ENCODE measurements at places on chromosomes 2 and 18.
A peak's percentile ranks its signal among the peaks of the same experiment; 100 is the strongest.

GRCh38 chr2:46704593-46704992 lies 211.0 kb downstream of the MCFD2 start:
- no peak for DNase-seq

GRCh38 chr2:210198326-210198725 lies 26.9 kb downstream of the ACADL start:
- no peak for DNase-seq

DNA sequence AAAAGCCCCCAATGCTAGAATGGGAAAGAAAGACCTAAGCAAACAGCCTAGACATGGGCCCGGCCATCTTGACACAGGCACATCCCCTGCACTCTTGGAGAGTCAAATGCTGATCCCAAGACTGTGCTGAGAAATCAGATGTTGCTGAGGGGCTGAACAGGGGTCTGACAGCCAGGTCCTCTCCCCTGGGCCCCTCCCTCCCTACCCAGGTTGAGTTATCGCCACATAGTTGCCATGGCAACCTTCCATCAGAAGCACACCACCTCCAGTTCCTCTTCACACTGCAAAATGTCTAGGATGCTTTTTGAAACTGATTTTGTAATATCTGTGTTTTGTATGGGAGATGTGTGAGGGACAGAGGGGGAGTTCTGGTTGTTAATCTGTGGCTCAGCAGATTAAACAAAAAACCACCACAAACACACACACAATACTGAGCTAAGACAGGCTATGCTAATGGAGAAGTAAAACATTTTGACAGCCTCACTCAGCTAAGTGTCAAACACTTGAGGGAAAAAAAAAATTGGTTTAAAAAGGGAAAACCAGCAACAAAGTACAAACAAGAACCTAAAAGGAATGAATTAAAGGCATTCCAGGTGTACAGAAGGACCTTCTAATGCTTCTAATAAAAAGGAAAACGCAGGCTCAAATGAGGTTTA lies 88.2 kb downstream of the TMEM163 start:
- no peak for DNase-seq

GRCh38 chr18:47928466-47928865 lies 2.0 kb downstream of the SMAD2 start:
- DNase-seq = no peak

GRCh38 chr18:58315041-58315440 lies 271.0 kb downstream of the NEDD4L start:
- no peak for DNase-seq

DNA sequence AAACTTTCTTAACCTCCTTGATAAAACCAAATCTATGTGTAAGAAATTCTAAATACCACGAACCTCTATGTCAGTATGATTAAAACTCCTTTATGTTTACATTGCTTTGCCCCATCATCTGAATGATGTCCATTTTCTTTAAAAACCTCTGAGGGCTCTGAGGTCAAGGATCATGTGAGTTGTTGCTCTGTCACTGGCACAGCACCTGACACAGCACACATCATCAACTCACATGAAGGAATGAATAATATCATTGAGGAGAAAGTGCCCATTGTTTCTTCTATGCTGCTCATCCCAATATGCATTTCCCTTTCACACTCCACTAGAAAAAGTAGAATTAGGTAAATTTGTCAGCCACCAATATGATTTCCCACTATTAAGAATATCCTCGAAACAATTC lies 1178.7 kb upstream of the NRXN1 start:
- no peak for DNase-seq

DNA sequence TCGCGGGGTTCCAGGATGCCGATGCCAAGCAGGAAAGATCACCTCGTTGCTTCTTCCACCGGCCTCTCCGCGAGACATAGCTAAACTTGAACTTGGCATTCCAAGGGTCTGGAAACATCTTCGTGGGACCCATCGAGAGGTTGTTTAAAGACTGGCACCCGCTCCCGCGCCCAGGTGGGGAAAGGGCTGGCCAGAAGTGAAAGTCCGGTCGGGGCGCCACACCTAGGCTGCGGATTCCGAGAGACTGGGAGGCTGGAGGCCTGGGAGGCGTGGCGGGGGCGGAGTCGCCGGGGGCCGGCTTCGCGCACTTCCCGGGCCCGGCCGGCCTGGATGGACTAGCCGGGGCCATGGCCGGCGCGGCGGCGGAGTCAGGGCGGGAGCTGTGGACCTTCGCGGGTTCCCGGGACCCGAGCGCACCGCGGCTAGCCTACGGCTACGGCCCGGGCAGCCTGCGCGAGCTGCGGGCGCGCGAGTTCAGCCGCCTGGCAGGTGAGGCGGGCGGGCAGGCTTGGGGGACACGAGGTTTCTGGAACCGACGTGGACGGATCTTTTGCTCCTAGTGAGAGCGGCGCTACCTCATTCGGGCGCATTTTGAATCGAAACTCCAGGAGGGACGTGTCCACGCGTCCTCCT lies at the start of gene MOCOS:
MOCOS (plus strand) TSS at position 305 of the 633 bp plus-strand sequence; CDS start at position 348, 43 bp downstream.
- no peak for DNase-seq

GRCh38 chr2:64330281-64331113 lies 123.5 kb upstream of the LGALSL start:
- peak; percentile 69 for DNase-seq

DNA sequence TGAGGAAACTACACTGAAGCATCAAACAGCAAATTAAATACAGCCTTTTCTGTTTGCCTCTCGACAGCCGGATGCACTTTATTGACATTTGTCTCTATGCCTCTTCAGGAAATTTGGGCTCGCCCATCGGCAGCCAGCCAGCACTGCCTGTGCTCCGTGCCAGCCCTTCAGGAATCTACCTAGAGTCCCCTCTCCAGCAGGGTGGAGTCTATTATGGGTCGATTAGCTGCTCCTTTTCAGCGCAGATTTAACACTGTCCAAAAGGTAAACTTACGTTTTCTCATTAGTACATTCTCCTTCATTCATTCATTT lies 91.5 kb downstream of the MYCN start:
- no peak for DNase-seq

- DNase-seq = no peak
Observed at GRCh38 chr2:167135706-167136105, 247.4 kb downstream of the XIRP2 start.

GRCh38 chr2:152042636-152043615 lies 55.9 kb downstream of the CACNB4 start:
- DNase-seq = no peak

- DNase-seq = no peak
Observed at GRCh38 chr2:43274055-43274454, 47.6 kb upstream of the ZFP36L2 start.

DNA sequence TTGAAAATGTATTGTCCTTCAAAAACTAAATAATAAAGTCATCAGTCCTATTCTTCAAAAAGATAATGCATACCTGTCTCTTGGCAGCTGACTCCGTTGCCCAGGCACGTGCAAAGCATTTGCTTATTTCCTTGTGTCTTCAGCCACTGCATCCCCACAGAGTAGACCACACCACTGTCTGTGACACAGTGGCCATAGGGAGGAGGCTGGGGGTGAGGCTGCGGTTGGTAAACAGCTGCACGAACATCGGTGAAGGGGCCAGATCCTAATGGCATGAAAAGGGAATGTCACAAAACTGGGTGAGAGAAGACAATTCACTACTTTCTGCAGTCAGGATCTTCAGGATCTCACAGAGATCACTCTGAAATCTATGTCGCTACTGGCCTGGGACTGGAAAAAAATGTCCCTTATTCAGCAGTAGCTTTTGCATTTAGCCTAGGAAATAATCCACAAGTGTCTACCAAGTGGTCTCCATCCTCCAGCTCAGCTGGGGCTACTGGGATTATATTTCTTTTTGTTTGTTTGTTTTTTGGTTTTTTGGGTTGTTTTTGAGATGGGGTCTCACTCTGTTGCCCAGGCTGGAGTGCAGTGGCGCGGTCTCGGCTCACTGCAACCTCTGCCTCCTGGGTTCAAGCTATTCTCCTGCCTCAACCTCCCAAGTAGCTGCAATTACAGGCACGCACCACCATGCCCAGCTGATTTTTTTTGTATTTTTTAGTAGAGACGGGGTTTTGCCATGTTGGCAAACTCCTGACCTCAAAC lies 10.7 kb downstream of the FN1 start:
- no peak for DNase-seq

GRCh38 chr18:68520406-68521075 lies 194.4 kb downstream of the TMX3 start:
- no peak for DNase-seq

DNA sequence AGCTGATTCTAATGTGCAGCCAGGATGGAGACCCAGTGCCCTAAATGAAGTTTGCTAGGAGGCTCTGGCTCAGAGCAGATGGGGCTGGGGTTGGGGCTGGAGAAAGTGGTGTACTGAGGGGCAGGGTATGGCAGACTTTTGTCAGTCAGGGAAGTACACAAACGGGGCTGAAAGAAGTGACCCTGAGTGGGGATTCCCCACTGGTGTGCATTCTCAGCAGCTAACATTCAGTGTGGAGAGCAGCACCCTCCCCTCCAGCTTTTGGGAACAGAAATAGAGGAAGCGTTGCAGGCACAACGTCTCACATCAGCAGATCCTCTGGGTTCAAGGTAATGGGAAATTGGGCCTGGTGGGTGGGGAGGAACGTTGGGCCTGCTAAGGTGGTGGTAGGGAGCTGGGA lies 89.1 kb upstream of the GCFC2 start:
- DNase-seq = no peak
